Stimulated activated CD8-positive, alpha-beta memory T cell treated with anti-CD3 and anti-CD28 coated beads, Interleukin-4, amount 100 ng/mL, for 1 hour (primary cell): ENCODE measurements at places on chromosomes 4 and X.

DNA sequence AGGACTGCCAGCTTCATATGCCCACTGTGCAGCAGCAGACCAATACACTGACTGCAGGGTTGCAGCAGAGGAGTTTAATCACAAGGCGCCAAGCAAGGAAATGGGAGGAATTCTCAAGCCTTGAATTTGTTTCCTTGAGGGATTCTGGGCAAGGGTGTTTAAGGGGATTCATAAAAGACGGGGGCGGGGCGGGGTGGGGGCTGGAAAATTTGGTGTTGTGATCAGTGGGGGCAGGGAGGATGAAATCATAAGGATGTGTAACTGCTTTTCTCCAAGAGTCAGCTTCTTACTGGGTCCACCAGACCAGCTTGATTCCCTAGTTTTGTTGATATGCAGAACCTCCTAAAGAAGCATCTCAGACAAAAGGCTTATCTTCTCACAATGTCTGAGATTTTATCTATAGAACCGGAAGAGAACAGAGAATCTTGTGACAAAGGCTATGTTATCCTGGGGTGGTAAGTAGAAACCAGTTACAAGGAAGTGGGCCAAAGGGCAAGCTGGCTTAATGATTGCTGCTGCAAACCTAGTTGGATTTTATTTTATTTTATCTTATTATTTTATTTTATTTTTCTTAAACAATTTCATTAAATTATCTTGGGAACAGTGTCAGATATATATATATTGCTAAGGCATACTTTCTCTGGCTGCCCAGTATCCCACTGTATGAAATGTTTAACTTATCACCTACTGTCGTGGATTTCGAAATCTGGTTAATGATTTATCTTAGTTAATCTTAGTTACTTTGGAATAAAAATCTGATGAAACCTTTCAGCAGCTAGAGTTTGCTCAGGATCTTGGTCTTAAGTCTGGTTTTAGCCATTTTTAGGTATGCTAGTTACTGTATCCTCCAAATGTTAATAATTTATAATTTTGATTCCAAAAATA is 276.4 kb downstream of the RPA4 start:
- DNase-seq: no peak

DNA sequence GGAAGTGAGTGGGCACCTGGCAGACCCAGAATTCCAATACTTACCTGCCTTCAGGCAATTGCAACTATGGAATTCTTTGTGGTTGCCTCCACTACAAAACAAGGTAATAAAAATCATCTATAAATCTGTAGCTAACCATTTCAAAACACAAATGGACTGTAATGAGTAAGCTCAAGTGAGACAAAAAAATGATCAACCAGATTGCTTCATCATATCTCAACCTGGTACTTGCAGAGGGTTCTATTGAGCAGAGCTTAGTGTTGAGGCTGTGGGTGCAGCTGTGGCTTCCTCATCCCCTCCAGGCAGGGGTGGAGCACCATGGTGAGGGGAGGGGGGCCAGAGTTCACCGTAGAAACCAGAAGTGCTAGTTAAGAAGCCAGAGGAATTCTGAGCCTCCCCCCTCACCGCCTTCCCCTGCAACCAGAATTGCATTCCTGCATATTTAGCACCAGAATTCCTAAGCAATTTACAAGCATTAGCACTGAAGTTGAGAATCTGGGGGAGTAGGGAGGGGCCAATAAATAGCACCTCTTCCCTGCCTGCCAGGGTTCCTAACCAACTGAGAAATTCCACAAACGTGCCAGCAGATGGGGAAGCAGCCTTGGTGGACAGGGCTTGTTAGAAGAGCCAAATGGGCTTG is 11.5 kb downstream of the CTAG1A start:
- no peak for DNase-seq

DNA sequence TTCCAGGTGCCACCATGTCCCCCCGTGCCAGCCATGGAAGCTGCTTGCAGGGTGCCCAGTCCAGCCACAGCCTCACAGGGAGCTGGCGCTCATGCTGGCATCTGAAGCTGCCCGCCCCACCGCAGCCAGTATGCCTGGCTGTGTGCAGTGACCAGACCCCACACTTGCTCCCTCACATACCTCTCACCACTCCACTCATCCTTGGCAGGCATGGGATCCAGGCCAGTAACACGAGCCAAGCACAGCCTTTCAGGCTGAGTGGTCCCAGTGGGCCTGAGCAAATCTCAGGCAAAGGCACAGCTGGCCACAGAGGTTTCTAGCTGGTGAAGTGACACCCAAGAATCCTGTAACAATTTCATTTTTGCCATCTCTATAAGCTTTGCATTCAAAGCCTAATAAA is 48.4 kb upstream of the SEC24B start:
- DNase-seq: no peak

DNA sequence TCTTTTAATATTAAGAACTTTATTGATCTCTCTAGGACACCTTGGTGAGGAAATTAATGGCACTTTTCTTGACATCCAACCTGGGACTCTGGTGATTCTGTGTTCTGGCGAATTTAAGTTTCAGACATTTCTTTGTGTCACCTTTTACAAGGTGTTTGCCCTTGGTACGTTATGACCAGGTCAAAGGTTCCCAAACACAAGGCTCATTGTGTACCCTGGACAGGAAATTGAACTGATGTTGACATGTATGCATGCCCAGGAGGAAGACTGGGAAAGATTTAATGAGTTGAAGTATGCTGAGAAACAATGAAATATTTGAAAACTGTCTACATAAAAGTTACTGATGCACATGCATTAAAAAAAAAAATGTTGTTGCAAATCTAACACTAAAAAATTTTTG is 22.1 kb downstream of the NIPAL1 start:
- DNase-seq: no peak

GRCh38 chr4:149765630-149766029 is 50.0 kb downstream of the IQCM start:
- DNase-seq: no peak

GRCh38 chr4:163419074-163419473 is 54.5 kb downstream of the TKTL2 start:
- DNase-seq: no peak

DNA sequence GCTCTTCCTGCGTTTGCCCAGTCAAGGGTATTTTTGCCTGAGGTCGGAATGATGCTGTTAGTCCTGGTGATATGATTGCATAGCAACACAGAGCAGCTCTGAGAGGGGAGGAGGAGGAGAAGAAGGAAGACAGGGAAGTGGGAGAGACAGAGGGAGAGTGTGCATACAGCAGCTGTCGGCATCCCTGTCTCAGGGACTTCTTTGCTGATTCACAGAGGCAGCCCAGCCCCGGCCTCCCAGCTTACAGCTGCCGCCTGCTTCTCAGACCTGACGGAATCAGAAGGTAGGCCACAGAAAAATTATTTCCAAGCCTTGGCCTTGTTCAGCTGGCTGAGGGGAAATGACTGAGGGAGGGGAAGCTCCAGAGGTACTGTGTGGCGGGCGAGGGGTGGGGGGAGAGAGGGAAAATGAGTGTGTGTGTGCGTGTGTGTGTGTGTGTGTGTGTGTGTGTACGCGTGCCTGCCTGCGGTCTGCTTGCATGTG is 319 bp downstream of the DRP2 start:
- no peak for DNase-seq

DNA sequence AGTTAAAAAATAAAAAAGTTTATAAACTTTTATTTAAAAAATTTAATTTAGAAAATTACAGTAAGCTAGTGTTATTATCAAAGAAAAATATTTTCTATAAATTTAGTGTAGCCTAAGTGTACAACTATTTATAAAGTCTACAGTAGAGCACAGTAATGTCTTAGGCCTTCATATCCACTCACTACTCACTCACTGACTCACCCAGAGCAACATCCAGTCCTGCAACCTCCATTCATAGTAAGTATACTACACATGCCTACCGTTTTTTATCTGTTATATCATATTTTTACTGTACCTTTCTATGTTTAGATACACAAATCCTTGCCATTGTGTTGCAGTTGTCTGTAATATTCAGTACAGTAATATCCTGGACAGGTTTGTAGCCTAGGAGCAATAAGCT is 129.0 kb upstream of the FAM47B start:
- DNase-seq: no peak
